Omental fat pad (tissue), 4 donors: ENCODE measurements at places on chromosomes 12 and 14. TPM values are rescaled to one million over a fixed set of nuclear protein-coding genes. Genes with fewer than 3 reads are reported as not detected.

- no peak for DNase-seq
Measured at GRCh38 chr12:76504606-76505005, 55.0 kb downstream of the OSBPL8 start.

- DNase-seq, result no peak
Measured at GRCh38 chr12:51675071-51675803, 84.2 kb downstream of the SCN8A start.

DNA sequence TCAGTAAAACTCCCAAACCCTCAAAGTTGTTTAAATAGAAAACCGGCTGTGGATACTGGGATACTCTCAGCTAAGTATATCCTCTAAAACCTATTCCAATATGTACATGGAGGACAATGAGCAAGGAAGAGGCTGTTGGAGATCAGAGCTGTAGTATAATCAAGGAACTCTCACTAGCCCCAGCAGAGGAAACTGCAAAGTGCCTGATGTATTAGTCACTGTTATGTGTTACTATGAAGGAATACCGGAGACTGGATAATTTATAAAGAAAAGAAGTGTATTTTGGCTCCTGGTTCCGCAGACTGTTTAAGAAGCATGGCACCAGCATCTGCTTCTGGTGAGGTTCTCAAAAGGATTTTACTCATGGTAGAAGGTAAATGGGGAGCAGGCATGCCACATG lies 65.6 kb upstream of the RPL10L start:
- no peak for DNase-seq

DNA sequence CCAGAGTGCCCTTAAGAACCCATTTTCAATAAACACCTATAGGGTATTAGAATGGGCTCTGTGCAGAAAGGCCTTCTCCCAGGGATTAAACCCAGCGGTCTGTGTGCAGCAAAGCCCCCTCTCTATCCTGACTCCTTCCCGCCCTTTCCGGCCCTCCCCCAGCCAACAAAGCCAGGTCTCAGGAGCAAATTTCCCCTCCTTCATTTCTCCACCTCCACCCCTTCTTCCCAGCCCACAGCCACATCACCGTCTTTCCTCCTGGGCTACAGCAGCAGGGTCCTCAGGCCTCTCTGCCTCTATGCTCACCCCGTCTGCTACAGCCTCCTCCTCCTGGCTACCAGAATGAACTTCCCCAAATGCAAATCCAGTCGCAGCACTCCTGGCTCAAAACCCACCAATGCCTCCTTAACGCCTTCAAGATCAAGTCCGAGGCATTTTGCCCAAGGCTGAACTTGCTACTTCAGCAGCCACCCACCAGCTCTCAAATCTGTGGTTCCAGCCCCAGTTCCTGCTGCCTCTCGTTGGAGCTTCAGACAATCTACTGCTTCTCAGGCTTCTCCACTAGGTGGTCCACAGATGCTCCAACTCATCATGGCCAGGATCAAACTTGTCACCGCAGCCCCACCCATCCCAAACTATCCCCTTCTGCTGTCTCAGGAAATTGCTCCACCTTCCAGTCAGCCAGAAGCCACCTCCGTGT lies 134.8 kb downstream of the BCL11B start:
- DNase-seq, result no peak

- DNase-seq, result no peak
Measured at GRCh38 chr12:124721501-124722162, 142.0 kb downstream of the SCARB1 start.

DNA sequence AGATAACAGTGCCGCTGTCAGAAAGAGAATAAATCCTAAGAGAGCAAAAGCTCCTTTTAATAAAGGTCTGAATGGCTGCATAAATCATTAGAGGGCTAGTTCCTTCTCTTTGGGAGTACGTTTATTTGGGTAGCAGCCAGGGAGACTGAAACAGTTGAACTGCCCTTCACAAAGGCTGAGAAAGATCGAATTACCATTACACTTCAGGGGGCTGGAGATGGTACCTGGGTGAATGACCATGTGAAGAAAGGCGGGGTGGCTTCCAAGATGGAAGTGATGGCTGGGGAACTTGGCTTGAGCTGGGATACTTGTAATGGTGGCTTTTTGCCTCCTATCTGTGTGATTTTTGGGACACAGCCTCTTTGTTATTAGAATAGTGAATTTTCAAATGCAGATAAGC lies 1.7 kb upstream of the FGD4 start:
- DNase-seq, result no peak

DNA sequence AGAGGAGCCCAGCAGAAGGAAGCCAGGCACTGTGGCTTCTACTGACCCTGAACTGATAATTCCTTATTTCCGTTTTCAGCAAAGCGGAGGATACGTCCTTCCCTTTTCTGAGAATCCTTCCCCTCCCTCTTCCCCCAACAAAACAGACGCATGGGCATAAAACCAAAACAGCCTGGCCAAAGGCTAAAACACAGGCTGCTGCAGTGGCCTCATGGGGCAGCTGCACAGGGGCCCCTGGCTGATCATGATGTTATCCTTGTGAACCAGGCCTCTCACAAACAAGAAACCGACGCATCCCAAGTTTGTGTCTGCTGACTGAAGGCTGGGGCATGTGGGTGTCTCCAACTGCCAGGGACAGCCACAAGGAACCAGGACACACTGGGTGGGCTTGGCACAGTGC lies 23.4 kb upstream of the STON2 start:
- no peak for DNase-seq

GRCh38 chr14:21136024-21136423 lies 19.8 kb downstream of the OR5AU1 start:
- DNase-seq, result no peak

- no peak for DNase-seq
Measured at GRCh38 chr12:27555361-27555760, 31.4 kb downstream of the PPFIBP1 start.

- no peak for DNase-seq
Measured at GRCh38 chr12:120538281-120539156, 4.4 kb downstream of the RNF10 start.

- DNase-seq, result no peak
Measured at GRCh38 chr12:11513288-11513687, 117.9 kb upstream of the PRB2 start.

GRCh38 chr14:87799400-87799799 lies 193.6 kb downstream of the GALC start:
- DNase-seq, result no peak

DNA sequence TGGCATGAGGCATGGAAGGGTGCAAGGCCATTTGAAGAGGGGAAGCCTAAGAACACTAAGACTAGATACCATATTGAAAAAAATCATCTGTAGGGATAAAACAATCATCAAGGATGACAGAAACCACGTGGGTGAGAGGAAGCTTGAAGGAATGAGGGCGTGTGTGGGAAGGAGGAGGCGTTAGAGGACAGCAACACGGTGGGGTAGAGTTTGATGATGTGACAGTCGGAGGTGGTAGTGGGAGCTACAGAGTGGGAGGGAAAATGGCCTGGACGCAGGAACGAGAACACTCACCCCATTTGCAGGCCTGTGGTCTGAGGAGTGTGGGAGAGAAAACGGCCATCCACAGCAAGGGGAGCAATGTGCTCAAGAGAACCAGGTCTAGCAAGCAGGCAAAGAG lies 25.4 kb upstream of the NUDT4 start:
- DNase-seq, result no peak

- no peak for DNase-seq
Measured at GRCh38 chr14:52266179-52266578, 1.3 kb upstream of the PTGDR start.

DNA sequence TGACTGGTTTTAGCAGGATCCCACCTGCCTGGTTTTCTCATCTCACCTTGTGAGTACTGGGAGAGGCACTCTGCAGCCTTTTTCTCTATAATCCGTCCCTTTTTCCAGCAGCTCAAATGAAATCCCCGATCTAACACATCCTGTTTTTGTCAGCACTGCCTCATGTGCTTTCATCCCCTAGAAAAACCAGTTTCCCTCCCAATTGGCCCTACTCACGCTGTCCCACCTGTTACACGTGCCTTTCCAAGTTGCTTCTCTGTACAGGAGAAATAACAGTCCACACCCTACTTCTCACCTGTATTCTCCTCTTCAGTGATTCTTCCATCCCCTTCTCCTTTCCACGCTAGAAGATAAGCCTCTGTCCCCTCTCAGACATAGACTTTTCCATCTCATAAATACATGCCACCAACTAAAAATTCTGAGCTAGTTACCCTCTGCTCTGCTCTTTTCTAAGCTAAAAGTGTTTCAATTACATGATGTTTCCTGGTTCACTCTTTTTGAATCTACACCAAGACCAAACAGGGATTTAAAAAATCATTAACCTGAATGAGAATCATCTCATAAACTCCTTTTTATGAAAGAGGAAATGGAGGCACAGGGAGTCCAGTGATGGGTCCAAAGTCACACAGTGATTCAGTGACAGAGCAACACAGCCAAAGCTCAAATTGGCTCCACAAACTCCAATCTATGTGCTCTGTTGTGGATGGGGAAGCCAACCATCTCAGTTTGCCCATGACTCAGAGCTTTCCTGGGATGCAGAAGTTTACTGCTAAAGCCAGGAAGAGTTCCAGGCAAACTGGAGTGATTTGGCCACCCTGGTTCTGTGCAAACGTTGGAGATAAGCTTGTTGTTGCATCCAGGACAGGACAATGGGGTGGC lies 240.0 kb upstream of the TMEM132C start:
- no peak for DNase-seq

GRCh38 chr12:2682296-2683251 lies 112.2 kb upstream of the FKBP4 start:
- no peak for DNase-seq

DNA sequence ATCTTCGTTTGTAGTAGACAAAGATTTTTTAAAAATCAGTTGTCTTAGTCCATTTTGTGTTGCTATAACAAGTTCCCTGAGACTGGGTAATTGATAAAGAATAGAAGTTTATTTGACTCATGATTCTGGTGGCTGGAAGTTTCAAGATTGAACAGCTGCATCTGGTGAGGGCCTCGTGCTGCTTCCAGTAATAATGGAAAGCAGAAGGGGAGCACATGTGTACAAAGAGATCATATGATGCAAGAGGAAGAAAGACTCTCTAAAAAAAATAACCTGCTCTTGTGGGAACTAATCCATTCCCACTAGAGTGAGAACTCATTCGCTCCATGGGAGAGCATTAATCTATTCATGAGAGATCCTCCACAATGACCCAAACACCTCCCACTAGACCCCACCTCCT lies 24.8 kb downstream of the MUCL1 start:
- no peak for DNase-seq

DNA sequence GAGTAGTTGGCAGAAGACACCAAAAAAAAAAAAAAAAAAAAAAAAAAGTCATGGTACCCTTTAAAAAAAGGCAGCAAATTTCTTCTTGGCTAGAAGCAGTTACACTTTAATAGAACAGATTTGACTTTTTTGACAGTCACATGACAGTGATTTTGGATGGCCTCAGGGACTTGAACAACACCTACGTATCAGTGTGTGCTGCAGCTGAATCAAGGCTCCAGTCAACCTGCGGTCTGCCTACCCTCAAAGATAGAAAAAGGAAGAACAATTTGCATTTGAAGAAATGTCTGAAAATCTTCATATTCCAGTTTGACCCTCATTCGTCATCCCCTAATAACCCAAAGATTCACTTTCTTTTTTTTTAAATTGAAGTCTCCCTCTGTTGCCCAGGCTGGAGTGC lies 53.9 kb downstream of the MDM2 start:
- no peak for DNase-seq

DNA sequence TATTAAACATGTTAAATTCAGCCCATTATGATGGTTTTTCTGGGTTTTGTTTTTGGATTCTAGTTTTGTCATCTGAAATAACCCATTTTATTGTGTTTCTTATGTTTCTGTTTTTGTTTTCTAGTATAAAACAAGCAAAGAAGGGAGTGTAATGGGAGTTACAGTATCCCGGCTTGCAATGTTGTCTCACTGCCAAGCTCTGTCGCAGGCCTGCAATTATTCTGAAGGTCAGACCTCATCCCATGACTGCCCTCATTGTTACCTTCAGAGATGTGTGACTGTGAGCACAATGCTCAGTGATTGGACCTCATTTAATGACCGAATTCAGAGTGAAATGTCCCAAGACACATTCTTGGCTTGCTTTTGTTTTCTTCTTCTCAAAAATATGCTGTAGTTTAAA lies 73.0 kb upstream of the ATF1 start:
- no peak for DNase-seq

DNA sequence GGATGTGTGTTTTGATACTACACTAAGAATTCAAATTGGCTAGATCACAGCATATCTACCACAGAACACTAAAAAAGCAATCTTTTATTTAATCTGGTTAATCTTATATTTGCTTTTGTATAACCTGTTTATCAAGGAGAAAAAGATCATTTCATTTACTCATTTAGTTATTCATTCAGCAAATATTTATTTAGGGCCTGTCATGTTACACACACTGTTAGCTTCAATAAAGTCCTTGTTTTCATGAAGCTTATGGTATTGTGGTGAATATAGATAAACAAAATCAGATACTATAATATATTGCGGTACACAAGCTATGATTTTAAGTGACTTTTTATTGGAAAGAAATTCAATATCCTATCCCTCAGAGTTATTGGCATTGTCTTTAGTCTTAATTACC lies 350.8 kb downstream of the LRFN5 start:
- DNase-seq, result no peak

DNA sequence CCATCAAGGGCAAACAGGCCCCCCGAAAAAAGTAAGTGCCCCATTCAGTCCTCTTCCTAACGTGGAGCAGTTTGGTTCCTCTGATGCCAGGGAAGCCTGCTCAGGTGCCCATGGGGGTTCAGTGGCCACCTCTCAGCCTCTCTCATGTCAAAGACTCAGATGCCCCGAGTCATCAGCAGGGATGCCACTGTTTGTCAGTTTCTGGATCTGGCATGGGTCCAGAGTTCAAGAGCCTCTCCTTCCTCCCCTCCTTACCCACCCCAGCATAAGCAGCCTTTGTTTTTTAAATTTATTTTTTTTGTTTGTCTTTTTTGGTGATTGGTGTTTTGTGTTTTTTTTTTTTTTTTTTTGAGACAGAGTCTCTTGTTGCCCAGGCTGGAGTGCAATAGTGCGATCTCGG lies 11.3 kb downstream of the KMT5A start:
- DNase-seq, result no peak

Gene TGM1
- total RNA-seq, result 114 TPM

Gene DLGAP5
- not detected for total RNA-seq

Gene DTX1
- total RNA-seq, result 31.1 TPM

Gene JAG2
- 4.7 TPM for total RNA-seq

Gene POTEG
- not detected for total RNA-seq

Gene CLMN
- 30.6 TPM for total RNA-seq

Gene PPP1R1A
- total RNA-seq, result 115 TPM

Gene CLEC1B
- not detected for total RNA-seq

Gene CYP46A1
- total RNA-seq, result 0.96 TPM

Gene ART4
- 1.9 TPM for total RNA-seq

Gene C14orf132
- 7.5 TPM for total RNA-seq

Gene TM7SF3
- total RNA-seq, result 71.5 TPM

Gene TTC6
- not detected for total RNA-seq

Gene EPYC
- total RNA-seq, result not detected
